Naive thymus-derived CD8-positive, alpha-beta T cell (primary cell): ENCODE measurements at places on chromosomes 6 and 20.

DNA sequence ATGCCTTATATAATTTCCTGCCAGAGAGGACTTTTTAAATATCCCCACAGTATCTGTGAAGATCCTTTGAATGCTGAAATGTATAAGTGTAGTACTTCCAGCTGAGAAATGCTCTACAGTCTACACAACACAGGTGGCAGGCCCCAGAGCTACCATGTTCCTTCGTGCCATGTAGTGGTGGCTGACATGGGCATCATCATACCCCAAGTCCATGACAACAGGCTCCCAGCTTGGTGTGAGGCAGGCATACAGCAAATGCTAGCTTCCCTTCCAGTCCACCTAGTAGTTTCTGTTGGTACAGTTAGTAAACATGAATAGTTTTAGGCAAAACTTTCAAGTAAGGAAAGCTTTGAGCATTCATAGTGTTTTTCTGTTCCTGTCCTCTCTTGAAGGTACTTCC lies 61.2 kb upstream of the EMILIN3 start:
- no peak for DNase-seq

- peak; percentile 97 for DNase-seq
Observed at GRCh38 chr6:137823826-137824555, 43.1 kb upstream of the TNFAIP3 start.

DNA sequence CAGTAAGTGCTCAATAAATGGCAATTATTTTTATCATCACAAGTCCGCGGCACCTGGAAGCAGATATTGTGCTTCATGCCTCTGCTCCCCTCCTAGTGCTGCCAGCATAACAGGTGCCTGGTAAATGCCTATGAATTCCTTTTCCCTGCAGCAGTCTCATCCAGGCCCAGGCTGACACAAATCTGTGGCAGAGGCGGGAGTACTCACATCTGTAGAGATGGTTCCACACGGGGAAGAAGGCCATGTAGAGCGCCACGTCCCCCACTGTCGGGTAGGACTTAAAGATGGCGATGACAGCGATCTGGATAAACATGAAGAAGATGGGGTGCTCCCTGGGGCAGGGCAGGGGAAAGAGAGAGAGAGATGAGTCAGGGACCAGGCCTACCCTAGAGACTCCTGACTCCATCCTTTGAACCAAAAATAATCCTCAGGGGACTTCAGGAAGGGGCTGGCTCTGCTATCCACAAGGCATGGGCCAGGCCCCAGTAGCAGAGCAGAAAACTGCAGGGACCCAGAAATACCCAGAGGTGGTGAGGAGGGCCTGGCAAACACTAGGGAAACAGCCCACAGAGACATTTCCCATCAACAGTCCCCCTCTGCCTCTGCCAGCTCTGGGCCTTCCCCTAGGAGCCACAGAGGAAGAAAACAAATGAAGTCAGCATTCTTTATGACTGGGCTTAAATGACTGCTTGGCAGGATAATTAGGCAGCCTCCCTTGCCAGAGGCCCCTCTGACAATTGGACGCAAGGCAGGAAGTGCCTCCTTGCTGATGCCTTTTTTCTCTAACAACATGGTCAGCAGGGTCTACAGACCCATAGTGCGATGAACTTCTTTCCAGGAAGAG lies 23.0 kb downstream of the MAP1LC3A start:
- no peak for DNase-seq

DNA sequence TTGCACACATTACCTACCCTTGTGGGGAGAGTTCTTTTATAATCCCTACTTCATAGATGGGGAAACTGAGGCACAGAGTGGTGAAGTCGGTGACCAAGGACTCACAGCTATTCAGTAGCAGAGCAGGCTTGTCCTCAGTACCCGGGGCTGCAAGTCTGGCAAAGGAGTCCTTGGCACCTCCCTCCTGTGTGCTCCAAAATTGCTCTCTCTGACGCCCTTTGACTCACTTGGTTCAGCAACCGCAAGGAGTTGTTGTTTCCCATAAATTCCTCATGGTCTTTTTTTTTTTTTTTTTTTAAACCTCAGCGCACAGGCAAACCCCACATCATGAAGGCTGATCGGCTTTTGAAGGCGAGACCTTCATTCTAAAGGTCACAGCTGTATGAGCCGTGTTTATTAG lies 143.2 kb downstream of the CEBPB start:
- DNase-seq: no peak

DNA sequence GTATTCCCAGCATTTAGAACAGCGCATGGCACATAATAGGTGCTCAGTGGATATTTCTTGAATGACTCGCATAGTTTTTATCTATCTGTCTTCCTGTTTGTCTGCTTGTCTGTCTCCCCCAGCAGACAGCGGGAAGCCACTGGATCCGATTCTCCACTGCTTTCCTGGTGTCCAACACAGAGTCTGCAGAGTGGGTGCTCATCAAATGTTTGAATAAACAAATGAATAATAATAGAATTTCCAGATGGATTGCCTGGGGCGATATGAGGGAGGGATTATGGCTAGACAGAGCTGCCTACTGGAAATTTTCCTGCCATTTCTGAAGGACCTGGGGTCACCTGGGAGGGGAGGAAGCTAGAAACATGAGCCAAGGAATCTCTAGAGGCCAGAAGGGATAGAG lies 18.9 kb downstream of the CDH22 start:
- DNase-seq: no peak

DNA sequence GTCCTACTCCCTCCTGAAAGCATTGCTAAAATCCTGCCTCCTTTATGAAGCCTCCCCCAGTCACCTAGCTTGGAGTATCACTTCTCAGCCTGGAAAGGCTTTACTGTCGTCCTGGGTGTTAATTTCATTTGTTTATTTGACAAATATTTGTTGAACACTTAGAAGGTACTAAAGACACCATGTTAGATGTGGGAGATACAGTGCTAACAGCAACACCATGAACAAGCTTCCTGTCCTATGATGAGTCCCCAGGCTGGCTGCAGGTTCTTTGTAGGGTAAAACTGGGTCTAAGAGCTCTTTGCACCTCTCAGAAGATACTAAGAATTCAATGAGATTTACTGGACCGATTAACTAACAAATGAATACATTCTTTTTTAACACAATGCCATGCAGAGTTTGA lies 109.2 kb upstream of the TMEM170B start:
- no peak for DNase-seq

DNA sequence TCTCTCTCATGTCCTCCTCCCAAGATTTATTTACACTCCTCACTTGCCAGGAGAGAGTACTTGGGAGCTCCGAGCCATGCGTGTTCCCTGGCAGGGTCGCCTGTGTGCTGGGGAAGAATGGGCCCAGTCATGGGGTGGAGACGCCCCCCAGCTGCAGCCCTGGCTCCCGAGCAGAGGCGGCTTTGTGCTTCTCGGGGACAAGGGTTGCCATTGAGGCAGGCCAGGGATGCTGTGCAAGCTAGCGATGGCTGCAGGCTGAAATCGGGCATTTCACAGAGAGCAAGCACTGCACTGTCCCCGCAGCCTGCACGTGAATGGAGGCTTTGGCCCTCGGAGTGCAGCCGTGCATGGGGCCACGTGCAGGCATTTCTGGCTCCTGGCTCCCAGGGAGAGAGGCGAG lies 23.8 kb downstream of the PHACTR3 start:
- DNase-seq: no peak

DNA sequence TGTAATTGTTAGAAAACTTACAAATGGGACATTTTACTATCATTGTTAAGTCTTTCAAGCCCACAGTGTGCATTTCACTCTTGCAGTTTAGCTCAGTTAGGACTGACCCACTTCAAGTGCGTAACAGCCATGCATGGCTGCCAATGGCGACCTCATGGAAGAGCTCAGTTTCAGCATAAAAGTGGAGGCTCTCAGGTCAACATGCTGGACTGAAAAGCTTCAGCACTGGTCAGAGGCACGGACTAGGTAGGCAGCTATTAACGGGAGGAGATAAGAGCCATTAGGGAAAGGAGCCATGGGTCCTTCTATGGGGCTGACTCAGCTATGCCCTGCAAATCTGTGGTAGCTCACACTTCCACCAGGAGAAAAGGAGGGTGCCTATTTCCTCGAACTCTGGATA lies 101.8 kb downstream of the TTLL2 start:
- no peak for DNase-seq

DNA sequence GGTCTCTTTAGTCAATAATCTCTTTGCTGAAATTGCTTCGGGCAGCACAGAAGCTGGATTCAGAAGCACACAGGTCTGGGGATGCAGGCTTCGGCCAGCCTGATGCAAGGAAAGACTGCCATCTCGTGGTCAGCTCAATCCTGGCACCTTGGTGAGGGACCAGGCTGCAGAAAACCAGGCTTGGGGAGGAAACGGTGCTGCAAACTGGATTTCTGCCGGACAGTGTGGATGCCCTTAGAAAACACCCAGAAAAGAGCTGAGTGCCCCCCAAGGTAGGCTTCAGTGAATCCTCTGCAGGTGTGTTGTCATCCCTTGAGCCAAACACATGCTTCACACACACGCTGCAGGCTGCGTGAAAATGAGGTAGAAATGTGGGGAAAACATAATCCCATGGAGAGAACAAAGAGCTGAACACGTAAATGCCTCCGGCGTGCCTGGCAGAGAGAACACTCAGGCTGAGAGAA lies 89.8 kb upstream of the PAX1 start:
- DNase-seq: peak; percentile 1

DNA sequence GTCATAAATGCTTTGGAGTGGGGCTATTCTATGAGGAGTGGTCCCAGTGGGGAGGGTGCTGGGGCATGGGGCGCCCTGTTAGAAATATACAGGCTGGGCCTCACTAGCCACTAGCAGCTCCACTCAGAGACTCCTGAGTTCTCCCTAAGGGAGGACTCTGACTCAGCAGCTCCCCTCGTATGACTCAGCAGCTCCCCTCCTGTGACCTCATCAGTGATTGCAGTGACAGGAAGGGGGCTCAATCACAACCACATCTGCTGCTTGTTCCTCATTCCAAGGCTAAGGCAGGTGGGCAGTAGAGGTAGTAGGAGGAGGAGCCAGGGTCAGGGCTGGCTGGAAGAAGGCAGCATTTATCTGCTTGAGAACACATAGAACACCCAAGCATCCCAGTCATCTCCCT lies 73.7 kb downstream of the PRND start:
- no peak for DNase-seq

- no peak for DNase-seq
Observed at GRCh38 chr20:5779071-5779900, 29.1 kb downstream of the SHLD1 start.

DNA sequence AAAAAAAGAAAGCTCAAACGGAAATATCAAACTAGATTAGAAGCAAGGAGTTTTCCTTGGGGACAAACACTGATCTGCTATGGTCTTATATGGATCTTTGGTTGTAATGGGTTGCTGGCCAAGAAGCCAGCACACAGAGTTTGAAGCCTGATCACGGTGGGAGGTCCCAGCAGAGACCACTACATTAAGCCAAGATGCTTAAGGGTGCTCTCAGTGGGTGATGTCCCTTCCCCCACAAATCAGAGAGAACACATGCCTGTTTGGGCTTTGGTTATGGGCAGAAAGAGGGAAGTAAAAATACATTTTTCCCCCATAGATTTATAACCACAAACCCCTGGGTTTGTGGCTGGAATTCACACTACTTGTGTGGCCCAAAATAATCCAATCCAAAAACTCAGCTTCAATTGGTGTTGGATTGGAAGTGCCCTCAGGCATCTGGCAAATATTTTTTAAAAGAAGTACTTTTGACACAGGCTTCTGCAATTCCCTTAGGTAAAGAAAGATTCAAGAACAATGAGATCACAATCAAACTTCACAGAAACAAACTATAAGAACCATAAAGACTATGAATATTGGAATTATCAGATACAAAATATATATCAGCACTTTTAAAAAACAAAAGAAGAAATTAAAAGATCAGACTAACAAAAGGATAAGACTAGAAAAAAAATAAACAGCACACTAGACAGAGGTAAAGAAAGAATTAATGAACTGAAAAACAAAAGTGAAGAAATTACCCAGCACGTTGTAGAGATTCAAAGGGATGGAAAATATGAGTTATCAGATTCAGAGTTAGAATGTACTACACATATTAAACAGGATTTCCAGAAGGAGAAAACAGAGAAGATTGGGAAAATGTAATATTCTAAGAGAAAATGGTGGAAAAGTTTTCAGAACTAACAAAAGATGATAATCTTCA lies 44.7 kb downstream of the ESF1 start:
- DNase-seq: no peak
